ENCODE measurements at places on chromosomes 1 and 21. TPM values are rescaled to one million over a fixed set of nuclear protein-coding genes. Genes with fewer than 3 reads are reported as not detected.

The TSACC gene
- total RNA-seq: not detected

The EIF2D gene
- total RNA-seq: 12.5 TPM

The C1orf226 gene
- 1.1 TPM for total RNA-seq

The SCAMP3 gene
- total RNA-seq: 19.5 TPM

The CRP gene
- total RNA-seq: 0.31 TPM

The H6PD gene
- total RNA-seq: 6.2 TPM

The RORC gene
- 0.16 TPM for total RNA-seq

The TMEM52 gene
- 1.1 TPM for total RNA-seq

The LAPTM5 gene
- total RNA-seq: 3.9 TPM

The PLA2G2F gene
- total RNA-seq: not detected

The SLAMF1 gene
- not detected for total RNA-seq

The EPHA2 gene
- 1.1 TPM for total RNA-seq

The FCRLB gene
- total RNA-seq: 3.1 TPM

The TSTD1 gene
- 42.6 TPM for total RNA-seq

The FCN3 gene
- not detected for total RNA-seq

The GPR37L1 gene
- 1.1 TPM for total RNA-seq

The PRR9 gene
- total RNA-seq: not detected

The CLCA4 gene
- total RNA-seq: not detected

The MYOG gene
- total RNA-seq: not detected

The ARHGAP29 gene
- 15.4 TPM for total RNA-seq

The S100A2 gene
- total RNA-seq: not detected

The SLC30A7 gene
- total RNA-seq: 42.1 TPM

The NBPF12 gene
- 17.9 TPM for total RNA-seq

The SMCP gene
- not detected for total RNA-seq

The DDOST gene
- 90.0 TPM for total RNA-seq

The BLACAT1 gene
- 0.94 TPM for total RNA-seq

The MTARC2 gene
- 7.8 TPM for total RNA-seq

The SAMSN1 gene
- 5.8 TPM for total RNA-seq

The INKA2 gene
- total RNA-seq: 0.94 TPM

The PERM1 gene
- total RNA-seq: 0.47 TPM
